ENCODE measurements at places on chromosomes 6 and 20.
A peak's percentile ranks its signal among the peaks of the same experiment; 100 is the strongest.

DNA sequence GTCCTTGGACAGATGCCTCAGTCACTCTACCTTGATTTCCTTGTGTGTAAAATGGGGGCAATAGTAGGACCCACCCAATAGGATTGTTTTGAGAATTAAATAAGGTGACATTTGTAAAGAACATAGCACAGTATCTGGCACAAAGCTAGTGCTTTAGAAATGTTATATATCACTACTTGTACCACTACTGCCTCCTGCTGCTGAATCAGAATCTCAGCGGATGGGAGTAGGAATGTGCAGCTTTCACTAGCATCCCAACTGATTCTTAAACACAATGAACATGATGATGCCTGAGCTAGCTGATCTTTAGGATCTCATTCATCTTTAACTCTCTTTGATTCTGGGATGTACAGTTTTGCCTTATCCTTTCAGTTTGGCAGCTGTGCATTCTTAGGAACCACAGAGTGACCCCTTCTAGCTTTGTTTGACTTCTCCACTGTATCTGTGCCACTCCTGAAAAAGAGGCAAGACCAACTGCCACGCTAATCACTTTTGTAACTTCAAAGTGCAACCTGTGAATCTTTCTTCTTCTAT is 7.2 kb downstream of the PBOV1 start:
- DNase-seq = no peak

DNA sequence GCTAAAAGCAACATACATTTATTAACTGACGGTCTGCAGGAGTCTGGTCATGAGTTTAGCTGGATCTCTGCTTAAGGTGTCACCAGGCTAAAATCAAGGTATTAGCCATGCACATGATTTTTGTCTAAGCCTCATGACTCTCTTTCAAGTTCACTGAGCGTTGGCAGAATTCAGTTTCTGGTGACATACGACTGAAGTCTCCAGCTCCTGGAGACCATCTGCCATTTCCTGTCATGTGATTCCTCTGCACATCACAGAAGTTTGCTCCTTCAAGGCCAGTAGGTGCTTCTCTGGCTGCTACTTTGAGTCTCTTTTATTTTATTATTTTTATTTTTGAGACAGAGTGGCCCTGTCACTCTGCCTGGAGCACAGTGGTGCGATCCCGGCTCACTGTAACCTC is 148.4 kb upstream of the EYA4 start:
- no peak for DNase-seq

GRCh38 chr6:104969108-104969507 is 12.2 kb downstream of the LIN28B start:
- no peak for DNase-seq

DNA sequence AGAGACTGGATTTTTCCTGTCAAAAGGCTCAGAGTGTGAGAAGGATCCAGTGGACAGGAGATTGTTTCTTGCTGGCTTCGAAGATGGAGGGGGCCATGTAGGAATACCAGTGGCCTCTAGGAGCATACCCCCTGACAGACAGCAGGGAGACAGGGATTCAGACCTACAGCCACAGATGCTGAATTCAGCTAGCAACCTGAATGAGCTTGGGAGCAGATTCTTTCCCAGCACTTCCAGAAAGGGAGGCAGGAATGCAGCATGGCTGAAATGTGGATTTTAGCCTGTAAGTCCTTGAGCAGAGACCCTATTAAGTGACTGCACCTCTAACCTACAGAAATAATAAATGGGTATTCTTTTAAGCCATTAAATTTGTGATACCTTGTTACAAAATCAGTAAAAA is 44.6 kb downstream of the STXBP5 start:
- DNase-seq = no peak

- no peak for DNase-seq
Measured at GRCh38 chr20:59665656-59666555, 61.6 kb downstream of the PHACTR3 start.

GRCh38 chr20:63024573-63025392 is 18.0 kb upstream of the BHLHE23 start:
- DNase-seq = no peak

DNA sequence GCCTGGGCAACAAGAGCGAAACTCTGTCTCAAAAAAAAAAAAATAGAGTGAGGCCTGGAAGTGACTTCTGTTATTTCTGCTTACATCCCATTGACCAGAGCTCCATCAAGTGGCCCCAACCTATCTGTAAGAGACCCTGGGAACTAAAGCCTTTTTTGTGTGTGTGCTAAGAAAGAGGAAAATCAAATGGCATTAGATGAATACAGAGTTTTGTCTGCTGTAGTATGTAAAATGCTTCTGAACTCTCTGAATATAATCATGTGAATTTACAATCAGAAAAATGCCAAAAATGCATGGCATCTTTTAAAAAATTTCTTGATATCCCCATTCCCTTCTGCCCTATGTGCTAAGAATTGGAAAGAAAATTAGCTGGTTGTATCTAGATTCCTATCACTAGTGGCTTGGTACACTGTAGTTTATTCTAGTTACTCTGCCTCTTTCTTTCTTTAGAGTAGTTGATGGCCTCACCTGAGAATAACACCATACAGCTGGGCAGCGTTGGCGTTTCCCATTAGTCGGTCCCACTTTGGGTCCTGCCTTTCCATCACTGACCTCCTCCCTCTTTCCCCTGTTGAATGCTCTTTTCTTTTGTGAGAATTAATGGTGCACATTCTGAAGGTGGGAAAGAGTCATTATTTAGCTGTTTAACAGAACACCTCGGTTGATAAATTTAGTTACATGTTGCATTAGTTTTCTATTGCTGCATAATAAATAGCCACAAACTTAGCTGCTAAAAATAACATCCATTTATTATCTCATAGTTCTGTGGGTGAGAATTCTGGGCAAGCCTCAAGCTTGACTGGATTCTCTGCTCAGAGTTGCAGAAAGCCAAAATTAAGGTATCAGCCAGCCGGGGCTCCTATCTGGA is 38.2 kb downstream of the SAMD5 start:
- no peak for DNase-seq

- DNase-seq = no peak
Measured at GRCh38 chr20:42749556-42749955, 440.1 kb downstream of the PTPRT start.

DNA sequence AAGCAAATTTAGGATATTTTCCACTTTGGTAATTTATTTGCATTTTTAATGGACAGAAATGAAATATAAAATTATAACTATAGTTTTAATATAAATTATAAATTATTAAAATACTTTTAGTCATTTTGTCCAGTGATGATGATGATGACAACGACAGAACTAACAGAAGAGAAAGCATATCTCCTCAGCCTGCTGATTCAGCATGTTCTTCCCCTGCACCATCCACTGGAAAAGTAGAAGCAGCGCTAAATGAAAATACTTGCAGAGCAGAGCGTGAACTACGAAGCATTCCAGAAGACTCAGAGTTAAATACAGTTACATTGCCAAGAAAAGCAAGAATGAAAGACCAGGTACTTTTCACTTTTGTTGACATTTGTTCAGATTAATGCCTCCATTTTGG is 64.9 kb downstream of the SENP6 start:
- DNase-seq = no peak

- no peak for DNase-seq
Measured at GRCh38 chr6:12294851-12295536, 4.8 kb downstream of the EDN1 start.

DNA sequence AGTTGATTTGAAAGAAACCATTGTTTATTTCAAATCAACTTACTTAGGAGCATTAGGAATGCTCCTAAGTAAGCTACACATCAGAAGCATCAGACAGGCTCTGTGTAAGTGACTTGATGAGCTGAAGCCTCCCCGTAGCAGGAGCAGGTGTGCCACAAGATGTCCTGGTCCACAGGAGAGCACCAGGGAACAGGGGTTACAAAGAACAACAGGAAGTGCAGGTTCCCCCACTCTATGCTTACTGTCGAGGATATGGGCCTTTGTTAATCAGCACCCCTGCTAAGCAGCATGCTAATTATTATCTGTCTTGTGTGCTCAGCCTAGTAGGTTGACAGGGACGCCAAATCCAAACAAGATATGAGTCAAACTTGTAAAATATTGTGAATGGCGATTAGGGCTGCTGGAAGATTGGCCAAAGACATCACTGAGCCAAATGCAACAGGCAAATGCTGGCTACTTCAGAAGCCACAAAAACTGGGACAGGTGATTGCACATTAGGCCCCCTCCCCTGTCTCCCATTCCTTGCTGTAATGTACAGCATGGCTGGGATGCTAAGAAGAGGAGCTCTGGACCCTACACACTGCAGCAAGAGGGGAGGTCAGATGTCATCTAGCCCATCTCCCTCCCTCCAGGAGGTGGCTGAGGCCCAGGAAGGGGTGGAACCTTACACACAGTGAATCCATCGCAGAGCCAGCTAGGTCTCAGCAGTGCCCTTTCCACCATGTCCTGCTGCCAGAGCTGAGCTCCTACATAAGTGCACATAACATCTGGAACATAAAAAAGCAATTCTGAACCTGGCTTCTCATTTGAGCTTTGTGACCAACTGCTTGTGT is 939 bp downstream of the TGM3 start:
- no peak for DNase-seq

DNA sequence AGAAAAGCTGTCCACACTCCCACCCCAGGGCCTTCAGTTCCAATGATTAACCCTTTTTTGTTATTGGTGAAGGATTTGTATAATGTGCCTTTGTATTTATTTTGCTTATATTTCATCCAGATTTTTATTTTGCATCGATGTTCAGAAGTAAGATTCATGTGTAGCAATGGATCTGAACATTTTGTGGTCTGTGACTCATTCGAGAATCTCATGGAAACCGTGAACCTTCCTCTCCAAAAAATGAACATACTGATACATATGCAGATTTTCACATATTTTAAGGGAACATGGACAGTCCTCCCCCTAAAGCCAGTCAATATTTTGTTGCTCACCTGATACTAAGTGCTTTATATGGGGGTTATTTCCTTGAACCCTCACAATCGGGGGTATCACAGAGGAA is 421.8 kb upstream of the SOX4 start:
- no peak for DNase-seq

- DNase-seq = no peak
Measured at GRCh38 chr6:3151691-3152090, 5.7 kb downstream of the TUBB2A start.

- DNase-seq = no peak
Measured at GRCh38 chr6:20033697-20034407, 178.4 kb downstream of the MBOAT1 start.

GRCh38 chr6:71157345-71157744 is 131.3 kb upstream of the OGFRL1 start:
- DNase-seq = no peak

DNA sequence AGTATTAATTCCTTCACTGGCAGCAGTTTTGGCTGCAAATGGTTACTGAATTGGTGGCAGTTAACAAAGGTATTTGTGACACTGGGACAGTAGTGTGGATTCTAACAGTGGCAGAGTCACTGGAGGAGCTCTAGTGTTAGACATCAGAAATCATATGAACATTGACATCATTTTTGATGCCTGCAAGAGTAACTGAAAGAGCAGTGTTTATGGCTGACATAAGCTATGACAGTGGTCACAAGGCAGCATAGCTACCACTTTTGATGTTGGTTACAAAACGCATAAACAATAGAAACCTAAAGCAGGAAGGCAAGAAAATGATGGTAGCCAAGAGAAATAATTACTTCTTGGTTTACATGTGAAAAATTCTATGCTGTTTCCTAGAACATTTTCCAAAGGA is 326.7 kb upstream of the MAN1A1 start:
- DNase-seq = no peak

DNA sequence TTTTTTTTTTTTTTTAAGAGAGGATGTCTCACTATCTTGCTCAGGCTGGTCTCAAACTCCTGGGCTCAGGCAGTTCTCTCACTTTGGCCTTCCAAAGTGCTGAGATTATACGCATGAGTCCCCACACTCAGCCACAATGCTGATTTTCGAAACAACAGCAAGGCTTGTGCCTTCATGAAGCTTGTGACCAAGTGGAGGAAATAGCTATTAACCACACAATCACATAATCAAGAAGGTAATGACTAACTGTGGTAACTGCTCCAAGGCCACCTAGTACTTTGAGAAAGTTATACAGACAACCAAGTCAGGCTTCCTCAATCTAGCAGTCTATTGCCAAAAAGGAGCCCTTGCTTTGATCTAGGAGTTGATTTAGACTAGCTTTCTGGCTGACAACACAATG is 46.3 kb downstream of the SOD2 start:
- DNase-seq = no peak

- no peak for DNase-seq
Measured at GRCh38 chr6:9503111-9503761, 911.6 kb downstream of the TFAP2A start.

GRCh38 chr20:9557411-9557810 is 43.0 kb downstream of the LAMP5 start:
- DNase-seq = no peak

GRCh38 chr6:70680396-70680795 is 12.7 kb downstream of the SMAP1 start:
- no peak for DNase-seq

DNA sequence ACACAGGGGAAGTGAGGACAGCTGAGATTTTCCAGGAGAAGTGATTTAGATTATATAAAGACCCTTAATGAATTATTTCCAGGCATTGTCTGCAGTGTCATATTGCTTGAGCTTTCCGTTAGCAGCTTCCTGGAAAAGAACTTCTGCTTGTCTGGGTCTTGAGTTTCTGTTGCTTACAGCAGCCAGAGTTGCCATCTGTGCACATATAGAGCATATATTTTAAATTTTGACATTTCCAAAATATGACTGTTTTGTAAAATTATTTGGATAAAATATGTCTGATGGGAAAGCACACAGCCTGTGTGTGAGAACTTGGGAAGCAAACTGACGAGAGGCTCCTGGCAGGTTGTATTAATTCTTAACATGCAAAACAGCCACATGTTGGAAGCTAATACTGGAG is 21.0 kb upstream of the NKX2-2 start:
- DNase-seq = no peak

- DNase-seq = no peak
Measured at GRCh38 chr20:52754366-52754765, 217.8 kb upstream of the TSHZ2 start.

- DNase-seq = peak; percentile 62
Measured at GRCh38 chr20:63060057-63060991, 53.6 kb upstream of the BHLHE23 start.

DNA sequence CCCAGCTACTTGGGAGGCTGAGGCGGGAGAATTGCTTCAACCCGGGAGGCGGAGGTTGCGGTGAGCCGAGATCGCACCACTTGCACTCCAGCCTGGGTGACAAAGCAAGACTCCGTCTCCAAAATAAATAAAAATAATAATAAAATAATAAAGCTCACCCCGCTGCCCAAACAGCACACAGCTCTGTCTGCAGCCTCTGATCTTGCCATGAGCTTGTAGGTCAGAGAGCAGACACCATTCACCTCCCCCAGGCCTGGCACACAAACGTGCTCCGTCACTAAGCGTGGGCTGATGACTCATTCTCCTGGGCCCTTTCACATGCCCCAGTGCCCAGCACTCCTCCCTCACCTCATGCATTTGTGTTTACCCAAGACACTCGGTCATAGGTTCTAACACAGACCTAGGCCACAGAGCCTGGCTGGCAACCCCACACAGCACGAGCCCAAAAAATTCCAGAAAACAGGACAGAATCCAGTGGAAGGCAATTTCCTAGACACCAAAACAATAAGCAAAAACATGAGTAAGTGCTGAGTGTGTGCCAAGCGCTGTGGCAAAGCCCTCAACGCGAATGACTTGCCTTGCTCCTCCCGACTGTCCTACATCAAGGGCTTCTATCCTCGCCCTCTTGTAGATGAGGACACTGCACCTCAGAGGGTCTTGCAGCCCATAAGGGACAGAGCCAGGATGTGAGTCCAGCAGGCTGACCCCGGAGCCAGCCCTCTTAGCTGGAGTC is 18.0 kb downstream of the ATP9A start:
- no peak for DNase-seq

- DNase-seq = no peak
Measured at GRCh38 chr6:158669145-158670035, 19.5 kb downstream of the SYTL3 start.

GRCh38 chr6:144667532-144668503 is 382.7 kb downstream of the UTRN start:
- no peak for DNase-seq
